ENCODE measurements at places on chromosomes 13 and 19.

- no peak for DNase-seq
Measured at GRCh38 chr19:4063369-4064148, 3.1 kb downstream of the ZBTB7A start.

GRCh38 chr13:27259831-27260230 lies 8.5 kb downstream of the RPL21 start:
- no peak for DNase-seq

GRCh38 chr19:46733690-46734292 lies 12.1 kb upstream of the FKRP start:
- no peak for DNase-seq

DNA sequence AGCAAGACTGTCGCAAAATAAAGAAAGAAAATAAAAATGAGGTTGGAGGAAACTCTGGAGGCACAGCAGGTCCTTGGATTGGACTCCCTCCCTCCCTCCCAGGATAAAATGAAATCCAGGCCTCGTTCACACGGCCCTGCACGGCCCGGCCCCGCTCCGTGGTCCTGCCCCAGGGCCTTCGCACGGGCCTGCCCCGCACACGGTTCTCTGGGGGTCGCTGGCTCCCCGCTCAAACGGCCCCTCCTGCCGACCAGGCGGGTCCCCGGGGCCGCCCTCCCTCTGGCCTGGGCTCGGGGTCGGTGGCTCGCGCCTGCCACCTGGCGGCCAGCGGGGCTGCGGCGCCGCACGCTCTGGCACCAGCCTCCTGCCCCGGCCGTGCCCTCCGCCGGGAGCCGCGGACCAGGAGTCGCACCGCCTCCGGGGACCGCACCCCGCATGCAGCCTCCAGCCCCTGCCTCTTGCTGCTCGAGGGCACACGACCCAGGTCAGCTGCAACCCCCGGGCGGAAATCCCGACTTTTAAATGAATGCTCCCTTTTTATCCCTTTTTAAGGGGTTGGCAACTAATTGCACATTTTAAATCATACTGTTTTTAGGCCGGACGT lies 1.5 kb upstream of the WDR18 start:
- DNase-seq, result peak; percentile 55

GRCh38 chr19:4473763-4474513 lies 1.8 kb downstream of the HDGFL2 start:
- no peak for DNase-seq

DNA sequence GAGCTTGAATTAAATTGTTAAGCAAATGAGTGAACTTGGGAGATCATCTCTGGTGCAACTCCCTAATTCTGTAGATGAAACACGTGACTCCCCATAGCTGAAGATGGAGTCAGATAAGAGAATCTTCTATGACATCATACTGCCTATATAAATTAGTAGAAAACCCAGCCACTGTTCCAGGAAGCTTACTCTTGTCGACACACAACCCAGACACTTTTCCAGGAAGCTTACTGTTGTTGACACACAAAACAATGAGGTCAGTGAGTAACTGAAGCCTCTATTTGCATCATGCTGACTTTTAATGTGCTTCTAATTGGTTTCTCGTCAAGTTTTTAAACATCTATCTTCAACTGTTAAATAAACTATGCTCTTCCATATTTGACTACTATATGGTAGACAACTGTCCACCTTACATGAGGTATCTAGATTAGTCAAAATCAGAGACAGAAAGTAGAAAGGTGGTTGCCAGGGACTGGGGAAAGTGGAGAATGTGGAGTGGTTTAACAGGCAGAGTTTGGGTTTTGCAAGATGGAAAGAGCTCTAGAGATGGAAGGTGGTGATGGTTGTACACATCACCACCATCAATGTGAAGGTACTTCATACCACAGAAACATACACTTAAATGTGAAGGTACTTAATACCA lies 168.2 kb downstream of the FGF14 start:
- DNase-seq, result no peak

DNA sequence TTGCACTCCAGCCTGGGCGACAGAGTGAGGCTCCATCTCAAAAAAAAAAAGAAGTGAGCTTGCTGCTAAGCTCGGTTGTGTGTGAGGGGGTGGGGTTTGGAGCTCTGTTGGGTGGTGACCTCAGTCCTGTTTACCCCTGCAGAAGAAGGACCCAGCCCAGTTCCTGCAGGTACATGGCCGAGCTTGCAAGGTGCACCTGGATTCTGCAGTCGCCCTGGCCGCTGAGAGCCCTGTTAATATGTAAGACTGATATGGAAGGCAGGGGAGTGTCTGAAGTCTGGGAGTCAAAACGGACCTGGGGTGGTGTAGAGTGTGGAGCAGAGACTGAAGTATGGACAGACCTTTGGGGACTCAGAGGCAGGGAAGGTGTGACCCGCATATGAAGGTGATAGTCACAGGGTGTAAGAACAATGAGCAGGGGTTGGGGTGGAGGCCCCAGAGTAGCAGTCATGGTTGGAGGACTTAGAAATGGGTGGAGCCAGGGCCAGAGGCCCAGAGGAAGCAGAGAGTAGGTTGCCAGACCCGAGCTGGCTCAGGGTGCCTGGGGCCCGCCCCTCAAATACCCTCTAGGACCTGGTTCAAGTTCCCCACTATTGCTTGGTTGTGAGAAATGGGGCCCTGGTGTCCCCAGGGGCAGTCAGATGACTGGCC lies 13.2 kb downstream of the CLASRP start:
- no peak for DNase-seq

GRCh38 chr19:3084943-3085342 lies 9.2 kb upstream of the GNA11 start:
- DNase-seq, result no peak

DNA sequence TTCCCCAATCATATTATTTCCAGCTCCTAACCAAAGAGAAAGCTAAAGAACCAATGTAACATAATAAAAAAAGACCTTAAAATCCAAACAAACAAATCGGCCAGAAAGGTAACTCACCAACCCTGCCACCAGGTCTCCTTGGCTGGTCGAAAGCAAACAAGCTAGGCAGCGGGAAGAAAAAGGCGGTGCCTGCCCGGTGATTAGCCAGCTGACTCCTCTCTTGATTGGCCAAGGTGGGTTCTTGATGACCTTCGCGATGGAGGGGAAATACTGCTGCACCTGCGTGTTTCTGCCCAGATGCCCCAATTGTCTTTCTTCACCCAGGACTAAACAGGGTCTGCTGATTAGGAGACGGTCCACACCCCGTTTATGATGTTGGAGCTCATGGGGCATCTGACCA lies at the start of gene NLRP11:
Gene NLRP11 (minus strand): TSS at position 154 of the 400 bp plus-strand sequence. CDS start 13,825 bp downstream, outside the sequence.
- DNase-seq, result no peak

DNA sequence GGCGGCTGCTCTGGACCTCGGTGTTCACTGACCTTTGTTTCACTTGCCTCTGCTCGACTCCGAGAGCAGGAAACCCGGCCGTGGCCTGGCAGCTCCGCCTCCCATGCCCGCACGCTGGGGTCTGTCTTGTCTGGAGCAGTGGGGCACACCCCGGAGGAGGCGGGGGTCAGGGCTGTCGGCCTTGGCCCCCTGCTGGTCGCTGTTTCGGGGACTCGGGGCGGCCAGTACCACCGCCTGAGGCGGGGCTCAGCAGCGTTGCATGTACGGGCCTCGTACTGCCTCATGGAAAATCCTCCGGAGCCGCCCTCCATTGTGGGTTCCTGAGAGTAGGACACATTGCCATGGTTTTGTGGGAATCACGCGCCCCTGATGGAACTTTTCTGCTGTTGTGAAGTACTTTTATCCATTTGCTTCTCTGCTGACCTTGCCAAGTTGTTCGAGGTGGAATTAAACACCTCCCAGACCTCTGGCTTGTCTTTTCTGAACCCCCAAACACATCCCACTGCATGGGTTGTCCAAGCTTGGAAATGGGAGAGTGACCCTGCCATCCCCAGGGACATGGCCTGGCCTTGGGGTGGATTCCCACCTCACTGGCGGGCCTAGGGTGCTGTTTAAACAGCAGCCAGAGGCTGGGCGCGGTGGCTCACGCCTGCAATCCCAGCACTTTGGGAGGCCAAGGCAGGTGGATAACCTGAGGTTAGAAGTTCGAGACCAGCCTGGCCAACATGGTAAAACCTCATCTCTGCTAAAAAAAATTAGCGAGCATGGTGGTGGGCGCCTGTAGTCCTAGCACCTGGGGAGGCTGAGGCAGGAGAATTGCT lies 5.5 kb upstream of the NDUFS7 start:
- no peak for DNase-seq

DNA sequence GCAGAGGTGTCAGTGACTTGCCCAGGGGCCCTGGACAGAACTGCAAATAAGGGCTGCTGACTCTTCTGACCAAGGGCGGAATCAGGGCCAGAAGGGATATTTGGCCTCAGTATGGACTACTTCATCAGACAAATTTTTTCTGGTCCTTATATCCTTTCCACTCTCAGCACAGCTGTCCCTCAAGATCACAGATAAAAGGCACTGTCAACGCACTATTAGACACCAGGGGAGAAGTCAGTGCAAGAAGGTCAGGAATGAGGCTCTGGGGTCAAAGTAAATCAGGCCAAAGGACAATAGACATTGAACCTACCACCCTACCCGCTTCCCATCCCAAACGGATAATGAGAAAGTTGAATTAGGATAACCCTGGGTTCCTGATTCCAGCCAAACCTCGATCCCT lies 657.6 kb downstream of the UQCRFS1 start:
- no peak for DNase-seq

- DNase-seq, result no peak
Measured at GRCh38 chr19:17526922-17527321, 15.5 kb downstream of the PGLS start.

- no peak for DNase-seq
Measured at GRCh38 chr13:46893221-46893740, 3.6 kb downstream of the HTR2A start.

- DNase-seq, result no peak
Measured at GRCh38 chr13:112879283-112879833, 89.7 kb upstream of the MCF2L start.

GRCh38 chr19:28737021-28737895 lies 475.7 kb downstream of the UQCRFS1 start:
- no peak for DNase-seq

- no peak for DNase-seq
Measured at GRCh38 chr19:9565900-9566705, 18.2 kb downstream of the ZNF121 start.

GRCh38 chr19:38713227-38713649 lies 31.0 kb downstream of the CAPN12 start:
- DNase-seq, result no peak

- DNase-seq, result no peak
Measured at GRCh38 chr19:18263324-18264136, 10.7 kb downstream of the IQCN start.

GRCh38 chr13:93411186-93411680 lies 184.6 kb downstream of the GPC6 start:
- DNase-seq, result no peak

- DNase-seq, result no peak
Measured at GRCh38 chr13:98297051-98297450, 120.0 kb upstream of the RNF113B start.

DNA sequence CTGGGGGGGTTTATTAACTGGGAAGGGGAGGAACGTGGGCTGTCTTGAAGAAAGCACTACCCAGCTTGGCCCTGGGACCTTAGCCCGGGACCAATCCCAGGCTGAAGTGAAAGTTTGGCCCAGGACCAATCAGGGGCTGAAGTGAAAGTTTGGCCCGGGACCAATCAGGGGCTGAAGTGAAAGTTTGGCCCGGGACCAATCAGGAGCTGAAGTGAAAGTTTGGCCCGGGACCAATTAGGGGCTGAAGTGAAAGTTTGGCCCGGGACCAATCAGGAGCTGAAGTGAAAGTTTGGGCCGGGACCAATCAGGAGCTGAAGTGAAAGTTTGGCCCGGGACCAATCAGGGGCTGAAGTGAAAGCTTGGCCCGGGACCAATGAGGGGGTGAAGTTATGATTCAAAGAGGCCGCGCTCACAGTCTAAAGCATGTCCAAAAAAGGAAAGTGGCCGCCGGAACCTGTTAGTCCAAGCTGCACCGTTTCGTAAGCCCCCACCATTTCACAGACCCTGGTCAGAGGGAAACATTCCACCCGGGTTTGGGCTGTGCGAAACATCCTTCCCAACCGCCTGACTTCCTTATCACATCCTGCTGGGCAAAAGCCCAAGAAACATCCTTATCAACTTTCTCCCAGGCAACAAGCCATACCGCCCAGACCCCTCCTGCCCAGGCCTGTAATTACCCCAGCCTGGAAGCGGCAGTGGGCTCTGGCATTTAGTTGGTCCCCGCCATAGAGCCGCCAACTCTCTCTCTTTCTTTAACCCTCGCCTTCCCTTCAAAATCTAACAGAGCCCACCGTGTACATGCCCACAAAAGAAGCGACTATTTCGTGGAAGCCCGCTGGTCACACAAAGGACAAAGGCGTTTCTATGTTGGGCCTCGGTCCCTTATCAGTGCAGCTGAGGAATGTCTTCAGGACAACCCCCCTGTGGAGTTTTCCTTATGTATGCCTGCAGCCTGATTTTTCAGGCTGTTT lies 1.1 kb downstream of the ZNF850 start:
- no peak for DNase-seq

- no peak for DNase-seq
Measured at GRCh38 chr19:47538812-47539211, 23.9 kb upstream of the NAPA start.

DNA sequence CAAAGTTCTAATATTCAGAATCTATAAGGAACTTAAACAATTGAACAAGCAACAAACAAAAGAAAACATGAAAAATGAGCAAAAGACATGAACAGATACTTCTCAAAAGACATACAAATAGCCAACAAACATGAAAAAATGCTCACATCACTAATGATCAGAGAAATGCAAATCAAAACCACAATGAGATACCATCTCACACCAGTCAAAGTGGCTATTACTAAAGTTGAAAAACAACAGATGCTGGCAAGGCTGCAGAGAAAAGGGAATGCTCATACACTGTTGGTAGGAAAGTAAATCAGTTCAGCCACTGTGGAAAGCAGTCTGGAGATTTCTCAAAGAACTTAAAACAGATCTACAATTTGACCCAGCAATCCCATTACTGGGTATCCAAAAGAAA lies 74.3 kb downstream of the CRYL1 start:
- DNase-seq, result no peak

DNA sequence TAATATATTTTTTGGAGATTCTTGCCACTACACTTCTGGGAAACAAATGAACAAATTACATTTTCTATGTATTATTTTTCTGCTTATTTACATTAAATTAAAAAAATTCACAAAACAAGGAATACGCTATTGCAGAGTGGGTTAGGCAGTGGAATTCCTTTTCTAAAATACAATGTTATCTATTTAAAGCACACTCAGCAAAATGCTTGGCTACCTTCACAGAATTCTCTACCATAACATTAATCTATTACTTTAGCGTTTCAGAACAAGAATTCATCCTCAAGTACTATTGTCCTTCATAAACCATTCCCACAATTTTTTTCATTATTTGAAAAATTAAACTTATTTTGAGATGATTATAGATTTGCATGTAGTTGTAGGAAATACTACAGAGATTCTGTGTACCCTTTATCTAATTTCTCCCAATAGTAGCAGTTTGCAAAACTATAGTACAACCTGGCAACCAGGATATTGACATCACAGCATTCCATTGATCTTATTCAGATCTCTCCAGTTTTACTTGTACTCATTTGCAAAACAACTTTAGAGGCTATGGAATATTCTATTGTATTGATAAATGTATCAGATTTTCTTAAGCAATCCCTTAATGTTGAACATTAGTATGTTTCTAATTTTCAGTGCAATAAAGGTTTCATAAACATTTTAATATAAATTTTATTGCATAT lies 120.9 kb downstream of the DLEU7 start:
- DNase-seq, result no peak

- DNase-seq, result no peak
Measured at GRCh38 chr13:40366119-40366518, 300.3 kb downstream of the FOXO1 start.
